ENCODE measurements at places on chromosomes 16 and 17. TPM values are rescaled to one million over a fixed set of nuclear protein-coding genes. Genes with fewer than 3 reads are reported as not detected.

DNA sequence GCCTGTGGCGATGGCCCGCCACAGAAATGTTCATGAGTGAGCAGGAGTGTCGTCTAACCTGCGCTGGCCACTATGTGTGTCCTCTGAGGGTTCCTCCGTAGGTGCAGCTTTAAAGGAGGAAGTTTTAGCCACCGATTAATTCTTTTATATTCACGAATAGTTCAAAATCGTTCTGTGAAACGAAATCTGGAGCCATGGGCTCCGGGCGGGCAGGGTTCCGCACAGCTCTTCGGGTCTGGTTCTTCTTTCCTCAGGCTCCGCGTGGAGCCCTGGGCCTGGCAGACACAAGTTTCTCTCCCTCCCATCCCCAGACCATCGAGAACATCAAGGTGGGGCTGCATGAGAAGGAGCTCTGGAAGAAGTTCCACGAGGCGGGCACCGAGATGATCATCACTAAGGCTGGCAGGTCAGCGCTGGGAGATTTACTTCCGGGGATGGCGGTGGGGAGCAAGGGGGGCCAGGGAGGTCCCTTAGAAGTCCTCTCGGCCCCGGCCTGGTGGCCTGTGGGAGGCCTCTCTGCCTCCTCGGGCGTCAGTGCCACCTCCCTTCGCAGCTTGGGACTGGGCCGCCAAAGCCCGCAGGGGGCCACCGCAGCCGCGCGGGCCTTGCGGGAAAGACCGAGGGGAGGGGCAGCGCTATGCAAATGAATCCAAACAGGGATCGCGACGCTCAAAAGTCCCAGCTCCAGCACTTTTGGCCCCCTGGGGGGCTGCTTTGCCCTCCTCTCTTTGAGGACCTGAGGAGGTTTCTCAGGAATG lies 5.2 kb downstream of the TBX4 start:
- H3K4me1 ChIP-seq, result peaks cover 31% of the 10 kb centered on the region
- peak; percentile 64 for DNase-seq
- no peaks in the 10 kb centered on the region for H3K36me3 ChIP-seq
- peaks cover 93% of the 10 kb centered on the region for H3K27me3 ChIP-seq
- peak overlapping the region; percentile 10 for H3K27ac ChIP-seq
- H3K4me3 ChIP-seq, result peak overlapping the region; percentile 84

- H3K27ac ChIP-seq, result no peak within 1 kb of the TSS
- no peaks in the 10 kb centered on the region for H3K36me3 ChIP-seq
- H3K4me1 ChIP-seq, result peaks cover 21% of the 10 kb centered on the region
Measured at GRCh38 chr17:28473542-28473941, at the start of gene SLC13A2. Gene SLC13A2, plus strand, starts transcription at chr17:28473644. Its CDS starts 69 bp downstream, at chr17:28473713.

DNA sequence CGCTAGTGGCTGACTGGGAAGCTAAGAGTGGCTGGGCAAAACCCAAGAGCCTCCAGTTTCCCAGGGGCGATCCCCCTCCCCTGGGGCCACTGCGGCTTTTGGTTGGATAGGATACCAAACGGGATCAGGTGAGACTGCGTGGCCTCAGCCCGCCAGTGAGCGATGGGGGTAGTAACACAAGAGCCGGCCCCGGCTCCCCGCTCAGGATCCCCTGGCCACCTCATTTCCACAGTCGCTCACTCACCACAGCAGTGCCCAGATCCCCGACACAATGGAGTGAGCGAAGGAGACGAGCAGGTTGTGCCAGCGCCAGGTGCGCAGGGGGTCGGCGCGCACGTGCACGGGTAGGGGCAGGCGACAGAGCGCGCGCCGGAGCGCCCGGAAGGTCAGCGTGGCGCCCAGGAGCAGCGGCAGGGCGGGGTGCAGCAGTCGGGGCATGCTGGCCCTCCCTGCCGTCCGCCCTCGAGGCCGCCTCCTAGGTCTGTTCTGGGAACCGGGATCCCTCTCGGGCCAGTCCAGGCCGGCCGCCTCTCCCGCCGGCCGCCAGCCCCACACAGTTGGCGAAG lies 290 bp downstream of the TLCD1 start:
- DNase-seq, result peak; percentile 81
- peak overlapping the region; percentile 97 for H3K27ac ChIP-seq
- H3K4me3 ChIP-seq, result peak overlapping the region; percentile 91
- H3K4me1 ChIP-seq, result peaks cover 43% of the 10 kb centered on the region

- peaks cover 68% of the 10 kb centered on the region for H3K27me3 ChIP-seq
- H3K4me1 ChIP-seq, result peaks cover 2% of the 10 kb centered on the region
- DNase-seq, result no peak
- no peak overlapping the region for H3K27ac ChIP-seq
Measured at GRCh38 chr17:79406316-79406715, 204.5 kb downstream of the RBFOX3 start.

Gene AURKB
- total RNA-seq, result 35.0 TPM

Gene LLGL2
- total RNA-seq, result 90.6 TPM

Gene TBC1D3
- not detected for total RNA-seq

Data from type B pancreatic cell (in vitro differentiated cells).